ENCODE measurements at places on chromosomes 13 and 19.

GRCh38 chr19:48509467-48510194, 2.0 kb downstream of the LMTK3 start:
- DNase-seq = no peak

DNA sequence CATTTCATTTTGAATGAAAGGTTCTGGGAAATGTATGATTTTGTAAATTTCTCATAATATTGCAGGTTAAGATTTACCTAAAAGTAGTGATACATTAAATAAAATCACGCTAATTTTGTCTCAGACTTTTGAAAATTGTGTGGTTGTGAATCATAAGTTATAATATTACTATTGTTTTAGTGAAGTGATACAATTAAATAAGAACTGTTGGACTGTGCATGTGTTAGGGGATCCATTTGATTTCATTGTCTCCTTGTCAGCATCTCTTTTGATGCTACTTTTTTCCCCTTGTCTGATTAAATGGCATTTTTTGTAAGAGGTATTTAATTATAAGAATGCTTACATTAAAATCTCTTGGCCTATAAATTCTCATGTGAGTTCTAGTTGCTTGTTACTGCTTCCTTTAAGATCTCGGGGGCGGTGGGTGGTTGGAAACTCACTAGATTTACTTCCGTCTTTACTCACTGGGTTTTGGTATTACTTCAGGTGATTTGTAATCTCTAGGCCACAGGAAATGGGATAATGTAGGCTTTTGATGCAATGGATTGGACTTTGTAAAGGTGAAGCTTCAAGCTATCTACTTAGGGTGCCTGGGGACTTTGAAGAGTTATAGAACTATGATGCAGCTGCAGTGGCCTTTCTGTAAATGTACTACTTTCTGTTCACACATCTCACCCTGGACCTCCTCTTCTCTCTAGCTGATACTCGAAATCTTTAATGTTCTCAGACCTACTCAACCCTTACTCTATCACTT, 66.5 kb downstream of the PAN3 start:
- no peak for DNase-seq

- DNase-seq = no peak
Observed at GRCh38 chr19:39064405-39064804, 19.8 kb upstream of the ACP7 start.

- no peak for DNase-seq
Observed at GRCh38 chr19:38009650-38010242, 102.7 kb downstream of the SIPA1L3 start.

- DNase-seq = no peak
Observed at GRCh38 chr19:29761575-29762232, 46.6 kb upstream of the C19orf12 start.
